Left ventricle myocardium superior (tissue), 1 donor: ENCODE measurements at places on chromosomes 1 and 21.

GRCh38 chr1:27427329-27427728, 34.9 kb downstream of the GPR3 start:
- no peak for DNase-seq

GRCh38 chr1:119007339-119007669, 19.2 kb upstream of the TBX15 start:
- no peak for DNase-seq

GRCh38 chr1:209863766-209864485, 36.2 kb downstream of the UTP25 start:
- DNase-seq, result no peak

DNA sequence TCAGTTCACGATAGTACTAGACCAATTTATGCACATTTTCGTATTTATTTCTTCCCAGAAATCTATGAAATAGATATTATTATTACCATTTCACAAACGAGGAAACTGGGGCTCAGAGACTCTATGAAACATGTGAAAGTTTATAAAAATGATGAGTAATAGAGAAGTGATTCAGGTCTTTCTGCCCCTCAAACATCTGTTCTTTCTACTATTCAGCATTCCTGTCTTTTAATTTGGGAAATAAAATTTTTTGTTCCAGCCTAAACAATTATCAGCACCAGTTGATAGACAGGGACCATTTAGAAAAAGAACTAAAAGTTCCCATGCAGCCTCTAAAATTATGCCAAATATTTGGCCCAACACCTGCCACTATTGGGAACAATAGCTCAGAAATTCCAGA, 585.1 kb downstream of the PTPRC start:
- no peak for DNase-seq

GRCh38 chr1:64171246-64171645, 32.2 kb upstream of the UBE2U start:
- no peak for DNase-seq

DNA sequence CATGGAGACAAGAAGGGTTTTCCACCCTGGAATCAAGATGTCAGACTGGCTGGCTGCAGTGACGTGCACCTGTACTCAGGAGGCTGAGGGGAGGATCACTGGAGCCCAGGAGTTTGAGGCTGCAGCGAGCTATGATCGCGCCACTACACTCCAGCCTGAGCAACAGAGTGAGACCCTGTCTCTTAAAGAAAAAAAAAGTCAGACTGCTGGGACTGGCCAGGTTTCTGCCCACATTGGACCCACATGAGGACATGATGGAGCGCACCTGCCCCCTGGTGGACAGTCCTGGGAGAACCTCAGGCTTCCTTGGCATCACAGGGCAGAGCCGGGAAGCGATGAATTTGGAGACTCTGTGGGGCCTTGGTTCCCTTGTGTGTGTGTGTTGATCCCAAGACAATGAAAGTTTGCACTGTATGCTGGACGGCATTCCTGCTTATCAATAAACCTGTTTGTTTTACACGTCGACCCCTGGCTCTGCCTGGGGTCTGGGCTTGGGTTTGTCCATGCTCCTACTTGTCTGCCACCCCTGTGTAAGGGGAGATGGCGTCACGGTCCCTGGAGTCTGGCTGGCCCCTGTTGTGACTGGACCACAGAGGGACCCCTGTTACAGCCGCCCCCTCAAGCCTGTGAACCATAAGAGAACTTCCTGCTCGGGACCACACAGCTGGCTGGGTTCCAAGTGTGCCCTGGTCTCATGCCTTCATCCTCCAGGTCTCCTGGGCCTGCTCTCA, 20.9 kb upstream of the VPS13D start:
- peak; percentile 92 for DNase-seq

DNA sequence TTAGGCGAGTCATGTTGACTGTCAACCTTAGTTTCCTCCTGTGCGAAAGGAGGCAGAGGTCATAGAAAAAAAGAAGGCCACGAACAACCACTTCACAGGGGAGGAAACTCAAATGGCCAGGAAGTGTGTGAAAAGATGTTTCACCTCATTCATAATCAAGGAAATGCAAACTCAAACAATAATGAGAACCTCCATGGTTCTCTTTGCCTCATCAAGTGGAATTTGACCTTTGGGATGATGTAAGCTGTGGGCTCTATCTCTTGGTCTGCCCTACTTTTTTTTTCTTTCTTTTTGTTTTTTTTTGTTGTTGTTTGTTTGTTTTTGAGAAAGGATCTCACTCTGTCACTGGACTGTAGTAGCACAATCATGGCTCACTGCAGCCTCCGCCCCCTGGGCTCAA, 55.9 kb upstream of the GRHL3 start:
- no peak for DNase-seq

- DNase-seq, result no peak
Observed at GRCh38 chr1:39957299-39958015, 2.5 kb downstream of the MFSD2A start.

DNA sequence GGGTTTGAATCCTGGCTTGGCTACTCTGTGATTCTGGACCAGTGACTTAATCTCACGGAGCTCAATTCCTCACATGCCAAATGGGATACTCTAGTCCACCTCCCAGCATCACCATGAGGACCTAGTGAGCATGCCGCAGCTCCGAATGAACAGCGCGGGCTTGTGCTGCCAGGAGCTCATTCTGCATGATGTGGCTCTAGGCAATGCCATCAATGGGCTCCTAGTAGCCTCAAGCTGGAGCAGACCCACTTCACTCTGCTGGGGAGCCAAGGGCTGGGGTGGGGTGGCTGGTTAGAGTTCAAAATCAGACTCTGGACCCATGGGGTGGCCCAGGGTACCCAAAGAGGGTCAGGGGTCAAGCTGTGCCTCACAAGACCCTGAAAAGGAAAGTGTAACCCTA, 41.5 kb downstream of the CDK18 start:
- DNase-seq, result no peak

GRCh38 chr1:109263234-109263596, 13.9 kb downstream of the CELSR2 start:
- DNase-seq, result peak; percentile 20

DNA sequence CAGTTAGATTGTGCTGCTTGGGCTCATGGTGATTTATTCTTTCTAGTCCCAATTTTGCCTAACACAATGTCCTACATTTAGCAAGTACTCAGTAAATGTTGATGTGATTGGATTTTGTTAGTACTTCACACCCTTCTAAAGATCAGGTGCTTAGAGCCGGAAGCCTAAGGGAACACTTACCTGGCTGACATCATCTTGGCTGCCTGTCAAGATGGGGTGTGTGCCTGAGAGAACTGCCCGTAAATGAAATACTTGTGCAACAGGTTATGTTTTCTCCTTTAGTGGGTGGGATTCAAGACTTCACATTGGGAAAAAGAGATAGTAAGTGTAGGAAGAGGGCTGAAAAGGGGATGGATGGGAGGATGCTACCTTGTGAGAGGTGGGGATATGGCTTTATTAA, 75.5 kb upstream of the MACF1 start:
- DNase-seq, result no peak

DNA sequence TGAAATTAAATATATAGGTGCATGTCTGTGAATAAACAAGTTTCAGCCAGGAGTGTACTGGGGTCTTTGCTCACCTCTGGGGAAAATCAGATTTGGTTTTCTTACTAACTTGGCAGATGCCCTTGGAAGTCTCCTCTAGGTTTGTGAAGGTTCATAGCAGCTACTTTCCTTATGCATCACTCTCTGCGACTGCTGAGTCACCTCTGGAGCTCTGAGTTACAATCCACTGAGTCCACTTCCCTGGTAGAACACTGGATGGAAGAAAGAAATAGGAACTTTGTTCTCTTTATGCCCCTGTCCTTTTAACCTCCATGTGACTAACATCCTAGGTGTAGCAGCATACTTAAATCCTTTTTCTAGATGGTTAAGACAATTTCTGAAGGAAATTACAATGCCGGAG, 4.4 kb upstream of the FASLG start:
- no peak for DNase-seq

DNA sequence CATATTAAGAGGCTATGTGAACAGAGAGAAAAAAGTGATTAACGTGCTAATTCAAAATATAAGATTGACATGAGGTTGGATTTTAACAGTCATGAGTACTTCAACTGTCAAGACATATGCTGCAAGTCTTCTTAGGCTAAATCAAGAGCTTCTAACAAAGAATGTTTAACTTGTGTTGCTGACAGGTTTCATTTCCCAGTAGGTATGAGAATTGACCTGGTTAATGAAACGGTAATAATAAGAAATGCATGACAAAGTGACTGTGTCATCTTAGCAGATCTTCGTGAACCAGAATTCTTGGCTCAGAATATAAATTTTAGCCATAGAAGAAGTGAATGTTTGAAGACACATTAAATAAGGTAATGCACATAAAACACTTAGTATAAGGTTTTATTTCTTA, 132.6 kb upstream of the PTGFR start:
- DNase-seq, result no peak

GRCh38 chr1:110292031-110292741, 47.0 kb upstream of the RBM15 start:
- DNase-seq, result no peak

DNA sequence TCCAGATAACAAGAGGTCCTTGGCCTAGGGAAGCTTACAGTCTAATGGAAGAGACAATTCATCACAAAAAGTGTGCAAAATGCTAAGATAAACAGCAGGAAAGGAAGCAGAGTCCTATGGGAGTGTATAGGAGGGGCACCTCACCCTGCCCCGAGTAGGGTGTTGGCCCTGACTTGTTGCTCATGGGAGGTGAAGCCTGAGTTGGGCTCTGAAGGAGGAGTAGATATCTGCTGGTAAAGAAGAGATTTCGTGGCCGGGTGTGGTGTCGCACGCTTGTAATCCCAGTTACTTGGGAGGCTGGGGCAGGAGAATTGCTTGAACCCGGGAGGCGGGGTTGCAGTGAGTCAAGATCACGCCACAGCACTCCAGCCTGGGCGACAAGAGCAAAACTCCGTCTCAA, 18.6 kb upstream of the GPR37L1 start:
- no peak for DNase-seq

DNA sequence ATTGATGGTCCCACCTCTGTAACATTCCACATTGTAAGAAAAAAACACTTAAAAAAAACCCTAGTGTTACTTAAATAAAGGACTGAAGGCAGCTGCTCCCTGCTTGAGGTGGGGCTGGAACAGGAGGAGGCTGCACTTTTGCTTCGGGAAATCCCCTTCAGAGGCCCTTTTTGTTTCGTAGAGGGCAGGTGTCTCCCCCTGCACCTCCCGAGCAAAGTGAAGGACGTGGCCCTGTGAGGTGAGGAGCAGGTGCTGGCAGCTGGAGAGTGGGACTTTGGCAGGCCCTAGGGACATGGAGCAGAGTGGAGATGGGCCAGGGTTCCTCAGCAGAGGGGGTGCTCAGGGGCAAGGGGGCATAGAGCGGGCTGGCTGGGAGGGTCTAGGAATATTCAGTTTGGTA, 33.4 kb upstream of the WNT4 start:
- no peak for DNase-seq

DNA sequence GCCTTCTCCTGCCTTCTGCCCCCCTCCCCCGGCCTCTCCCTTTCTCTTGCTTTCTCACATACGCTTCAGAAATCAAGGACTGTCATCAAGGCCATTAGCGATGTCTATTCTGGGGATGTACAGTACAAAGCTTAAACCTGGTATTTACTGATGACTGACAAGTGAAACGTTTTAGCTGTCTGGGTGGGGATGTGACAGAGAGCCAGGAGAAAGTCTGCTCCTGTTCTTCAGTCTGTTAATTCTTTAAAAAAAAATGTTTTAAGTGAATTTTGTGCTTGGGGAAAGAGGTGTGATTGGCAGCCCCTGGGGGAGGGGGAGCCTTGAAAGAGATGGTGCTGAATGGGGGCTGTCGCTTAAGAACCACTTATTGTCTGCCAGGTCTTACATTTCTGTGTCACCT, 283.0 kb upstream of the PLXNA2 start:
- no peak for DNase-seq

DNA sequence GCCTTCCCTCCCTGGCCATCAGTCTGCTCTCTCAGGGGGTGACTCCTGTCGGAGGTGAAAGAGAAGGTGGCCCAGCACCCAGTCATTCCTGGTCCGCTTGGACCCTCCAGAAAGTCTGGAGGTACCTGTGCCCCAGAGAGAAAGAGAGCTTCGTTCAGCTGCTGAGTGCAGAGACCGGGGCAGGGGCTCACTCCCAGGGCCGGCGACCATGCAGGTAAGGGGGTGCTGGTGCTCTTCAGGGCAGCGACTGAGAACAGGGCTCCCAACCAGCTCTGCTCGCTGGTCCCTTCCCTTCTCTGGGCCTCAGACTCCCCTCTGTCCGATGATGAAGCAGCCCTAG, 30.1 kb downstream of the HSPG2 start:
- DNase-seq, result no peak

- no peak for DNase-seq
Observed at GRCh38 chr1:2307972-2308371, 79.9 kb downstream of the SKI start.

DNA sequence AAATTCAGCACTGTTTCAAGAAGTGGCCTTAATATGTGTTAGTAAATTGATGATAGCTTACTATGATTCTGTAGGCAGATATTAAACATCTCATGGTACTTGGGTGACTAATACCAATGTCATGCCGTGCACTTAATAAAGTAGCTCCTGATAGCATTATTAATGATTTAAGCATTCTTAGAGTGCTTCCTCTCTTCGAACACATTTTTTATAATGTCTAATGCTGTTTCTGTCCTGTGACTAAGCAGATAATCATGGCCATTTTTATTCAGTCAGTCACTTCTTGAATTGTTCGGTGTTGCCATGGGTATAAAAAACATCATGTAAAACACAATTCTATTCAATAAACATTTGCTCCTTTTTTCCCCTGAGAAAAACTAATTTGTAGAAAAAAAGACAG, 804.6 kb upstream of the ADGRL4 start:
- no peak for DNase-seq

GRCh38 chr1:109502364-109502851, 7.1 kb downstream of the AMIGO1 start:
- DNase-seq, result no peak

DNA sequence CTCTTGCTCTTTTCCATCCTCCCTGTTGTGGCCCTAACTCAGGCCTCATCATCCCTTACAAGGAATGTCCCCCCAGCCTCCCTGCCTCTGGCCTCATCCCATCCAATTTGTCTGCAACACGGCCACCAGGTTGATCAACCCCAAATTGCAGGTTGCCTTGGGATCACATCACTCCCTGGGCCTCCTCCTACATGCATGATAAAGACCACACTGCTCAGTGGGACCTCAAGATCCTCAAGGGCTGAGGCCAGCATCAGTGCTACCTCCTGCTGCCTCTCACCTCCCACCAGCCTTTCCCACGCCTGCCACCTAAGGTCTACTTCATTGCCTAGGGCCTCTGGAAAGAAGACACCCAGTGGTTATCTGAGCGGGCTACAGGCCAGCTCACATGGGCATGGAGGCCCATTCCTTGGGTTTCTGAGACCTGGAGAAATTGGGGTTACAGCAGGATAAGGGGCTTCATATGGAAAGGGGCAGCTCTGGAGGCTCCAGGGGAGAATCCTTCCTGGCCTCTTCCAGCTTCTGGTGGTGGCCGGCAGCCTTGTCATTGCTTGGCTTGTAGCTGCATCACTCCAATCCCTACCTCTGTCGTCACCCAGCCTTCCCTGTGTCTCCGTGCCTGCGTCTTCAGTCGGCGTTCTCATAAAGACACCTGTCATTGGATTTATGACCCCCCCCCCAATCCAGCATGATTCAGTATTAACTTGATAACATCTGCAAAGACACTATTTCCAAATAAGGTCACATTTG, 60.5 kb downstream of the KLHDC7A start:
- DNase-seq, result no peak
